ENCODE measurements at places on chromosomes 11 and 22. TPM values are rescaled to one million over a fixed set of nuclear protein-coding genes. Genes with fewer than 3 reads are reported as not detected.

Gene RRP8
- total RNA-seq = 13.9 TPM

Gene NLRP10
- 0.14 TPM for total RNA-seq

Gene LUZP2
- not detected for total RNA-seq

Gene CCDC116
- total RNA-seq = not detected

Gene RIMBP3C
- total RNA-seq = 0.28 TPM

Gene OR52H1
- 2.0 TPM for total RNA-seq

Gene TMPRSS13
- total RNA-seq = 1.1 TPM

Gene PGM2L1
- total RNA-seq = 12.4 TPM

Gene KDELR3
- total RNA-seq = 16.8 TPM

Gene GRK3
- total RNA-seq = 4.6 TPM

Gene TMPRSS4
- total RNA-seq = 2.2 TPM

DNA sequence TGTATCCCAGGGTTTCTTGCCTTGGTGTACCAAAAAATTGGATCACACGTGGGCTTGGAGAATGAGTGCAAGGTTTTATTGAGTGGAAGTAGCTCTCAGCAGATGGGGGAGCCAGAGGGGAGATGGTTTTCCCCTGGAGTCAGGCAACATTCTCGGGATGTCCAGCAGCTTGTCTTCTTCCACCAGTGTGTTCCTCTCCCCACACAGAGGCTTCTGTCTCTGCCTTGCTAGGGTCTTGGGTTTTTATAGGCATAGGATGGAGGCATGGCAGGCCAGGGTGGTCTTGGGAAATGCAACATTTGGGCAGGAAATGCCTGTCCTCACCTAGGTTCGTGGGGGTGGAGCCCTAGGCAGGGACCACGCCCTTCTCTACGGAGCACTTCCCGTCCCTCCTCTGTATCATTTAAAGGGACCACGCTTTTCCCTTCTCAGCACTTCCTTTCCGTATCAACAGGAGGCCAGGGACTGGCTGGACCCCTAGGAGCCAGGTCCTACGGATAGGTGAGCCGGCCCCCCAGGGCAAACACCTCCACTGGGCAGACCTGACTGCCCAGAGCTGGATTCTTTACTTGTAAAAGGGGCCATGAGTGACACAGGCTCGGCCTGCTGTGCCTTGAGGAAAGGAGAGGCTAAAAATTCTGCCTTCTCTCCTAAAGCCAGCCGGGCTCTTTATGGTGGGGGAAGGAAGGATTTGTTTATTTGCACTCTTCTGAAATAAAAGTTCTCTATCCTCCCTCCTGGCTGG, 55.3 kb upstream of the CCDC188 start:
- DNase-seq = no peak

- DNase-seq = no peak
Measured at GRCh38 chr11:127531167-127531566, 530.6 kb upstream of the KIRREL3 start.

DNA sequence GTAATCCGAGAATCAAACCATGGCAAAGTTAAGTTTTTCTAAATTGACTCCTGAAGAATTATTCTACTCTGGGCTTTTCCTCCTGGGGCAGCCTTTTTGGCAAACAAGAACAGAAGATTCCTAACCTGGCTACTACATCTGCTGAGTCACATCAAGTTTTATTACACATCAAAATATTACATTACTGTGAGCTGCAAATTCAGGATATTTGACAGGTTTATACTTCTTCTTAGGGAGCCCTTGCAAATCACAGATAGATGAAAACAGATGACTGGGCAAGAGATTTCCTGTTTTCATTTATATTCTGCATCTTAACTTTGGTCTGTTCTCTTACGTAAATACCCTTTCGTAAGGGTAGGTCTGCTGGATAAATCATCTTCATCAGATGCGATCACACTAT, 23.6 kb downstream of the XRRA1 start:
- DNase-seq = no peak

DNA sequence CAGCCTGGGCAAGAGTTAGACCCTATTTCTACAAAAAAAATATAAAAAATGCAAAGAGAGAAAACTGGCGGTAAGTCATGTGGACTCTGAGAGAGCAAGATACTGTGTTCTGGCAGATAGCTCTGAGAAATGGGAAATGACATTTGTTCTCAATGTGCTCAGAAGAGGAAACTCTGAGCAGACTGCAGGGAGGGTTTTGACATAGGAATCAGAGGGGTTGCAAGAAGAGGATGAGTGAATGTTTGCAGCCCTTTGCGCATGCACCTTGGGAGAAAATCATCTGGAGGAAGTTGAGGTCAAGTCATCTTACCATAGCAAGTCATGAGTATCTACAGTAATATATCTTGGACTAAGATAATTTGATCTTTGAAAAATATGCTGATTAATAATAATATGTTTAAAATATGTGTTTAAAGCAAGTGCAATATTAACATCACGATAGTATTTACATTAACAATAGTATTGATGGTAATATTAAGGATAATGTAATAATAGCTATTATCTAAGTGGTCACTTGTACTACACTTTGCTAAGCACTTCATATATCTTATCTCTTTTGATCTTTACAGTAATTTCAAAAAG, 2.6 kb downstream of the ACER3 start:
- DNase-seq = no peak

DNA sequence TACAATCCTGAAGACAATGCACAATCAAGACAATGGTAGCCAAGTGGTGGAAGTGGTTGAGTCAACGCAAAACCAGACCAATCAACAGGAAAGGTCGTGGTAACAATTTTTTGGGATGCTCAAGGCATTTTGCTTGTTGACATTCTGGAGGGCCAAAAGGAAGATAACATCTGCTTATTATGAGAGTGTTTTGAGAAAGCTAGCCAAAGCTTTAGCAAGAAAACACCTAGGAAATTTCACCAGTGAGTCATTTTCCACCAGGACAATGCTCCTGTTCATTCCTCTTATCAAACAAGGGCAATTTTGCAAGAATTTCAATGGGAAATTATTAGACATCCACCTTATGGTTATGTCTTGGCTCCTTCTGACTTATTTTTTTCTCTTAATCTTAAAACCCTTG, 1932.2 kb upstream of the RAG2 start:
- DNase-seq = no peak

- no peak for DNase-seq
Measured at GRCh38 chr11:44883277-44883676, 67.4 kb downstream of the TP53I11 start.

DNA sequence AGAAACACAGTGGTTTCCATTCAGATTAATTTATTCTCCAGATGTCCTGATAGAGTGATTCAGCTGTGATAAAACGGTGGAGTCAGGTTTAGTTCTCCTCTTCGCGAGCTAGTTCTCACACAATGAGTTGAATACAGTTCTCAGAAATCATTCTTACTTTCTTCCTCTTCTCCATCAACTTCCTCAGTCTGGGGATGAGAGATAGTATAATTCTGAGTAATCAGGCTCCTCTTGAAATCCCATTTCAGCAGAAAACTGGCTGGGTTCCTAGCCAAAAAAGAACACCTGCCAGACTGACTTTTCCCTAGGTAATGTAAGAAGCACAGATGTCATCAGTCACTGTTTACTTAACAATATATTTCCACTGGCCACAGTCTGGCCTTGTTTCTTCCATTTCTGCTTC, 76.7 kb downstream of the SVIP start:
- no peak for DNase-seq

DNA sequence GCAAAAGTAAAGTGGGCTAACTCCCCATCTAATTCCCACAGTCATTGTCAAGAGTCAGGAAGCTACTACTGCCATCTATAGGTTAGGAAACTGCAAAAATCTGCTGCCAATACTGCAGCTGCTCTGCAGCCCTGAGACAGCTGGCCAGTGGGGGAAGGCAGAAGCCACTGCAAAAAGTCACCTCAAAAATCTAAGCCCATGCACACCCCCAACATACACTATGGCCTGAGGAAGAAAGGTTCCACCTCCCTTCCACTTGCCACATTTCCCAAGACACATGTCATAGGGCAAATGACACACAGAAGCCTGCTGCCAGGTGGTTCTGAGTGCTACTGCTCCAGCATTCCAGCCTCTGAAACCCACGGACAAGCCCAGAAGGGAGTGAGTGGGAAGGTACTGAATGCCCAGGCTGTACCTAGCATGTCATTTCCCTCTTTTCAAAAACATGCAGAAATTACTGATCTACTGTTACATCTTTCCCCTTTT, 36.9 kb downstream of the DGCR2 start:
- no peak for DNase-seq

DNA sequence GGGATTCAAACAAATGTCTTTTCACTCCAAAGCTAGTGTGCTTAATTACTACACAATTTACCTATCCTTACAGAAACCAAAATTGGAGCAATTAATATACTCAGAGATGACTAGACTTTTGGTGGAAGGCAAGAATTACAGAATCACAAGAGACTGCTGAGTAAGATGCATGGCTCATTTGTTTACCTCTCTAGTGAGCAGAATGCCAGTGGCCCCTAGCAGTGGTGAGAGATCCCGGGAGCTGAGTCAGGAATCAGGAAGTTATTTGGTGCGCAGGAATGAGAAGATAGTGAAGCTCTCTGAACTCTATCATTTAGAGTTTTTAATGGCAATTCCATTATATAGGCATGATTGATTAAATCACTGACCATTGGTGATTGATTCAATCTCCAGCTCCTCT, 188.9 kb upstream of the SESN3 start:
- no peak for DNase-seq

GRCh38 chr22:16845465-16845864, 20.3 kb upstream of the XKR3 start:
- no peak for DNase-seq

- no peak for DNase-seq
Measured at GRCh38 chr22:40176921-40177737, 596 bp upstream of the TNRC6B start.

- no peak for DNase-seq
Measured at GRCh38 chr22:29979777-29980321, 96.9 kb downstream of the MTMR3 start.

- no peak for DNase-seq
Measured at GRCh38 chr11:73333640-73334383, 25.7 kb downstream of the ARHGEF17 start.

DNA sequence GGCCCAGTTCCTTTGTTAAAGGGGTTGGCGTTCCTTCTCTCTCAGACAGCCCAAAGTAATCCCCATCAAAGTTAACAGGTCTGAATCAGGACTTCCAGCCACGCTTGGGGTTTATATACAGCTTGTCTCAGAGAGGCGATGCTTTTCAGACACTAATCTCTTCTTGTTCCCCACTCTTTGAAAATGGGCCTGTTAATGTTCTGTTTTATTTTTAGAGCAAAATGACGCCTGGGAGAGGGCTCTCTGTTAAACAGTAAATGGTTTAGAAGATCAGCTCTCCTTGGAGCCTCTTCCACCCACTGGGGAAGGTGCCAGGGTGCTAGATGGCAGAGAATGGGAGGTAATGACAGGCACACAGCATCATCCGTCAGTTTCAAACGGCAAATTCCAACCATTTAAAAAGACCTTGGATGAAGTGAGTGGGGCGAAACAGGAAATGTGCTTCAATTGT, 235.9 kb upstream of the NARS2 start:
- DNase-seq = no peak

DNA sequence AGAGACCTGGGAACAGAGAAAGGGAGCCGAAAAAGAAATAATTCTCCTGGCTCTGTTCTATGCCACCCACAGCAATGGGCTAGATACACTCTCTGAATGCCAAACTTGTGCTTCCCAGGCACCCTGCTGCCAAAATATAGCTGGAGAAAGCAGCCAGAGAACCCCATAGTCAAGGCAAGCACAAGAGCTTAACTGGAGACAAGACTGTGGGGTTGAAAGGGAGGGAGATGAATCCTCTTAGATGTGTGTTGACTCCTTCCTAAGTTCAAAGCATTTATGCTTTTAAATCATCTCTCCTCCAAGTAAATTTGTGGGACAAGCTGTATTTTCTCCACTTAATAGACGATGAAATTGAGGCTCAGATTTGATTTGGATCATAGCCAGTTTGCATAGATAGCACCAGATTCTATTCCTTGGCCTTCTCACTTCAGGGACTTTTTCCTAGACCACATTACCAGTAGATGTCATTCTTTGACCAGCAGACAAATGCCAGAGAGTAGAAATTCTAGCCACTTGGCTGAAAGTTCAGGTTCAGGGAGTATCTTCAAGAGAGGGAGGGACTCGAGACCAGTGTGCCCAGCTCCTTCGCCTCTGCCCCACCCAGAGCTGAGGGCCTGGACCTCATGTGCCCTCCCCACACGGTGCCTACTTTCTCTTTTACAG, 16.5 kb upstream of the ETS1 start:
- DNase-seq = no peak

GRCh38 chr11:31340903-31341572, 28.5 kb downstream of the DCDC1 start:
- no peak for DNase-seq

DNA sequence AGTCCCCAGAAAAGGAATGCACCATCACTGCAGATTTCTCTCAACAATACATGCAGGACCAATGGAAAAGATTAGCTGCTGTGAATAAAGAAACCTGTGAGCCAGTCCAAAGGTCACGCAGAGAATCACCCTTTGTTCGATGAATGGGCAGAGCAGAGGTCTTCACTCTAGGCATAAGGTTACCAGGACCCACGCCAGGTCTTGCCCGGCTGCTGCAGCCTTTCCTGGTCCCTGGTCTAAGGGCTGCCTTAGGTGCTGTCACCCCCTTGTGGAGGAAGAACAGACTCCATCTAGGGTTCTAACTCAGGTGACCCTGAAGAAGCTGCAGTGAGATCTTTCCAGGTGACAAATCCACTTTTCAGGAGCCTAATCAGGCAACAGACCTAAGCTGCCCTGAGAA, 29.0 kb upstream of the NAP1L4 start:
- no peak for DNase-seq

DNA sequence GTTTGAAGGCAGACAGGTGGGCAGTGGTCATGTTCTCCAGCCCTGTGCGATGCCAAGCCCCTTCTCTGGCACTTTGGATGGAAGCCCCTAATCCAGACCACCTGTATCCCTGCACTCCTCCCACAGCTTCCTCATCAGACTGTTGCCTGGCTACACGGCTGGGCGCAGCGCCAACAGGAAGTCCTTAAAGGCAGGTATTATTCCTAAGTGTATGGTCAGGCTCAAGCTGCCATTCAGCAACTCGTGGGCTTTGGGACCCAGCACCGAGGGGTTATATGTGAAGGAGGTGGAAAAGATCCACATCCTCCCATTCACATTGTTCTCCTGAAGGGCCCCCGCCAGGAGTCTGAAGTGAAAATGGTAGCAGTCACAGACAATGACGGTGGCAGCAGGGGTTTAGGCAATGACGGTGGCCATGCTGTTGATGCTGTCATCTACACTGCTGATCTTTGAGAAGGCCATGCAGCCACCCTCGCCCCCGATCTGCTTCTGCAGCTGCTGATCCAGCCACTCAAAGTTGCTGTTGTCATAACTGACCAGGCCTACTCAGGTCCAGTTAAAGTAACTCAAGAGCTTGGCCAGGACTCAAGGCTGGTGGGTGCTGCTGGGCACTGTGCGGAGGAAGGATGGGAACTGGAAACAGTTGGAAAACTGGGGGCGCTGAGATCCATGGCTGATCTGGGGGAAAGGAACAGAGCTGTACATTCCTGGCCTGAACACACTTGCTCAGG, 27.7 kb downstream of the OR6Q1 start:
- DNase-seq = no peak

GRCh38 chr11:63997104-63997700, 11.0 kb downstream of the OTUB1 start:
- DNase-seq = no peak
